Stimulated activated CD8-positive, alpha-beta memory T cell treated with anti-CD3 and anti-CD28 coated beads, Interleukin-2, amount 100 ng/mL, for 48 hours (primary cell): ENCODE measurements at places on chromosomes 3 and 15.

DNA sequence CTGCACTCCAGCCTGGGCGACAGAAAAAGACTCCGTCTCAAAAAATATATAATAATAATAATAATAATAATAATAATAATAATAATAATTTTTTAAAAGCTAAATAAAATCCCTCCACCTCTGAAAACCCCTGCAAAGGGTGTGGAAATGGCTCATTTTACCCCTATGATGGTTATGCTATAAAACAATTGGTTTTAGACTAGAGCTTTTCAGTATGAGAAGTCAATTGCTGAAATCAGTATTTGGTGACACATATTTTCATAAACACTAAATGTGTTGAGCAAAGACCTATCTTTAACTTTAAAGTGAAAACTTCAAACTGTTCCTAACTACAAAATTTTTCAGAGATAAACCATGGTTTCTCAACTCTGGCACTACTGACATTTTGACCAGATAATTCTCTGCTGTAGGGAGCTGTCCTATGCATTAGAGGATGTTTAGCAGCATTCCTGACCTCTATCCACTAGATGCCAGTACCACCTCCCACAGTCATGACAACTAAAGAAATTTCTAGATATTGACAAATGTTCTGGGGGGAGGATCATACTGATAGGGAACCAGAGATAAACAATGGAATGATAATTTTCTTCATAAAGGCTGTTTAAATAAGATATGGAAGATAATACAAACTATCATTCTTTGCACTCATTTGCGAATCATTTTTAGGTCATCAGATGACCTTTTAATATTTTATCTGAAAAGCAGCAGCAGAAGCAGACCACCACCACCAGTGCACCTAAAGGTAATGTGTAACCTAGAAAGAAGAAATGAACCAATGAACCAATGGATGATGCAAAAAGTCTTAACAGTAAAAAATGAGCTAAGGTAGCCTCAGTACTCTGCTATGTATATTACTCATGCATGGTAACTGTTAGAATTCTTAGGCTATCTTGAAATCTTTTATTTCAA is 13.8 kb downstream of the PTPN9 start:
- no peak for DNase-seq

DNA sequence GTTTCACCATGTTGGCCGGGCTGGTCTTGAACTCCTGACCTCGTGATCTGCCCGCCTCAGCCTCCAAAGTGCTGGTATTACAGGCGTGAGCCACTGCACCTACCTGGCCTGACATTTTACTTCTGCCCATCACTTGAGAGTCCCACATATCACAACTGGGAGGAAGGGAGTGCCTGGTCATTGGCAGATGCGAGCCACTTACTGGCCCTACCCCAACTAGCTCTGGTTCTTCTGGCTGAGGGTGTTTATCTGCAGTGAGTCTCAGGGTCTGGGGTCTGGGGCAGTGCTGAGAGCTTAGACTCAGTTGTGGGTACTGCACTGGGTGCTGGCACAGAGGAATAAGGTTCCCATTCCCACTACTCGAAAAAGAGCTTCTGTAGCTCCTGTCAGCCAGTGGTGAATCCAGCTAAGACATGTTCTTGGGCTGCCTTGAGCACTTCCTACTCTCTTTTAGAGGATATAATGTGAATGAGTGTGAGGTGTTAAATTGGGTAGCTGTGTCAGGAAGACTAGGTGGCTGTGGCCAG is 30.2 kb downstream of the DAG1 start:
- DNase-seq = no peak

- no peak for DNase-seq
Observed at GRCh38 chr15:57398336-57398735, 22.0 kb downstream of the CGNL1 start.

DNA sequence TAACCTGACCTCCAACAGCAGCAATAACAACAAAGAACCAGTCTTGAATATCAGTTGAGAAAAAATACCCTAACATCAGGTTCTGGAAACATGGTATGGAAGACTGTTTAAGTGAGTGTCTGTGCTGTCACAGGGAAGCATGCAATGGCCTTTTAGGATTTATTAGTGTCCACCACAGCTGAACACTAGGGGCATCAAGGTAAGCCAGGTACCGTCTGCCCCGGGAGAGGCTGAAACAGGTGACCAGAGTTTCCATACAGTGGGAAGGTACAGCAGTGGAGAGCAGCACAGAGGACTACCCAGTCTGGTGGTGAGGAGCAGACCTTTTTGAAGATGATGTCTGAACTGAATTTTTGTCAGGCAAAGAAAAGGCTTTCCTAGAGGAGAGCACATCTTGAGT is 18.4 kb downstream of the ZDHHC23 start:
- DNase-seq = no peak

DNA sequence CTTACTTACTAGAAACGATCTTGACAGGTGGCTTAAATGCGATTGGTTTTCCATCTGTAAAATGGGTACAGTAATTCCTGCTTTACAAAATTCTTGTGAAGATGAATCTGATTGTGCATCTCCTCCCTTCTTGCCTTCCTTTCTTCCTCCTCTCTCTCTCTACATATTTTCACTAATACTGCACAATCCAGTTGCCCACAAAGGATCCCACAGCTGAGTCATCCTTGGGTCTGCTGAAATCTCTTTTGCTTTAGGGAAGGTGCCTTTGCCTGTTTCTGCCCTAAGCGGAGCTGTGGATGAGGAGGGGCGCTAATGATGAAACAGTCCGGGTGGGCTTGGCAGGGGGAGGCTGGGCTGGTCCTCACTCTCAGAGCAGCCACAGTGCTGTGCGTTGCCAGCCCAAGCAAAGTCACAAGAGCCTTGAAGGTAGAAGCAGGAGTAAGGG is 46.1 kb downstream of the AMOTL2 start:
- DNase-seq = no peak

DNA sequence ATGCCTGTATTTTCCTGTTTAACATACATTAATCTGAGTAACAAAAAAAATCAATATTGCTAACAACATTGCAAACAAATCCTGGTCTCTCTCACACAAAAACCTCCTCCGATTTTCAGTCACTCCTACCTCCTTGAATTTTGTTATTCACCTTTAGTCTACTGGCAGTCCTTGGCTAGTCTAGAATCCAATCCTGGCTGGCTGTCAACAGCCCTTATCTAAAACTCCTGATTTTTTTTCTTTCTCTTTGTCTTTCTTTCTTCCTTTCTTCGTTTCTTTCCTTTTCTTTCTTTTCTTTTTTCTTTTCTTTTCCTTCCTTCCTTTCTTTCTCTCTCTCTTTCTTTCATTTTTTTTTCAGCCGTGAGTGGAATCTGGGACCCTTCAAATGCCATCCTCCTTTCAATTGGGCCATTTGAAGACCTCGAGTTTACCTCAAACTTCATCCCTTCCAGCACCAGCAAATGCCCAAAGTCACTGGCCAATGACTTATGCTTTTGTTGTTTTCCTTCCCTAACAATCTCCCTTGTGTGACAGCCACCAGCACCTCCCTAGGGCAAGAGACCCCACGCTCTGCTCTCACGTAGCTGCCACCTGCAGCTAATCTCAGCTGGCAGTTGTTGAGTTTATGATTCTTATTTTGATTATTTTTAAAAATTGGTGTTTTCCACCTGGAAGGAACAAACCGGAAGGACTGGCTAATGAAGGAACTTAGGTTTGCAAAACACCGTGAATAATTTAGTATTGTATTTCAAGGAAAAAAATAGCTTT is 6.8 kb upstream of the ONECUT1 start:
- no peak for DNase-seq

DNA sequence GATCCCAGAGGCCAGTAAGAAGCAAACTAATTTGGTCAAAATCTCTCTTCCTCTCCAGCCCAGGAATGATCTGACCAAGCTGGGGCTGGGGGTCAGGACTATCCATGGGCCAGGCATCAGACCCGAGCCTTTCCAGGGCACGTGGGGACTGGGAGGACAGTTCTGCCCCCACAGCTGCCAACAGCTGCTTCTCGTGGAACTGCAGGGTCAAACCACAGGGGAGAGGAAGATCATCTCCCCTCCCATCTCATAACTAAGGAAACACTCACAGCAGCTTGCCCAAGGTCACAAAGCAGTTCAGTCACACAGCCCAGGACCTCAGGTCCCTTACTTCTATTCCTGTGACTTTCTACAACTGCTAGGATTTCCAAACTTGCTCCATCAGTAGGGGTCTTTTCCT is 47.1 kb downstream of the DAPK2 start:
- no peak for DNase-seq

GRCh38 chr15:67013696-67014095 is 51.7 kb upstream of the SMAD3 start:
- no peak for DNase-seq

GRCh38 chr3:104610730-104611652 is 755.7 kb upstream of the ALCAM start:
- no peak for DNase-seq
